ENCODE measurements at places on chromosomes 16 and 17.

DNA sequence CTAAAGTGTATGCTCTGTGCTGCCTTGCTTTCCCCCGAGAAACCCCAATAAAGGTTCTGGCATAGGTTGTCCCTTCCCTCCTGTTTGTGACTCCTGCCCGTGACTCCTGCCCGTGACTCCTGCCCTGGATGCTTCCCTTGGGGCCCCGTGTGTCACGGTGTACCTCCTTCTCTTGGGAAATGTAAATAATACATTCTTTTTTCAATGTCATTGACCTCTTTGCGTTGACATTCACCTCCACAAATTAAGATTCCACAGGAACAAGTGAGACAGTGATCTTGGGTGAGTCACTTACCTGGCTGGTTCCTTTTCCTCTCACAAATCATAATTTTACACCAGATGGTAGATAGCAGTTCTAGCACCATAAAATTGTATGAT is 632 bp downstream of the CCL15 start:
- DNase-seq: no peak

DNA sequence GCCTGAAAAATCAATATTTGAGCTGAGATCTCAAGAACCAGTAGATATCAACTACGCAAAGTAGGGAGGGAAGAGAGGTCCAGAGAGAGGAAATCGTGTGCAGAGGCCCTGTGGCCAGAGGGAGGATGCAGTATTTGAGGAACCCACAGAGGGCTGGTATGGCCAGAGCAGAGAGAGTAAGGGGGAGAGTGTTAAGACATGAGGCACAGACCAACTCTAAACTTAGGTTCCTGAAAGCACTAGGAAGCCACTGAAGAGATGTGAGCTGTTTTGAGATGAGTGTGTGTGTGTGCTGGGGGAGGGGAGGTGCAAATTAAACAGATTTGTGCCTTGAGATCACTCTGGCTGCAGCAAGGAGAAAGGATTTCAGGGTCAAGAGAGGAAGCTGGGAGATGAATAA is 10.9 kb downstream of the SLC13A2 start:
- no peak for DNase-seq

GRCh38 chr16:71843572-71843971 is 2.2 kb upstream of the ATXN1L start:
- DNase-seq: no peak

- no peak for DNase-seq
Measured at GRCh38 chr16:85300406-85300968, 188.2 kb upstream of the CIBAR2 start.

- DNase-seq: no peak
Measured at GRCh38 chr16:80341263-80341662, 199.5 kb upstream of the DYNLRB2 start.

DNA sequence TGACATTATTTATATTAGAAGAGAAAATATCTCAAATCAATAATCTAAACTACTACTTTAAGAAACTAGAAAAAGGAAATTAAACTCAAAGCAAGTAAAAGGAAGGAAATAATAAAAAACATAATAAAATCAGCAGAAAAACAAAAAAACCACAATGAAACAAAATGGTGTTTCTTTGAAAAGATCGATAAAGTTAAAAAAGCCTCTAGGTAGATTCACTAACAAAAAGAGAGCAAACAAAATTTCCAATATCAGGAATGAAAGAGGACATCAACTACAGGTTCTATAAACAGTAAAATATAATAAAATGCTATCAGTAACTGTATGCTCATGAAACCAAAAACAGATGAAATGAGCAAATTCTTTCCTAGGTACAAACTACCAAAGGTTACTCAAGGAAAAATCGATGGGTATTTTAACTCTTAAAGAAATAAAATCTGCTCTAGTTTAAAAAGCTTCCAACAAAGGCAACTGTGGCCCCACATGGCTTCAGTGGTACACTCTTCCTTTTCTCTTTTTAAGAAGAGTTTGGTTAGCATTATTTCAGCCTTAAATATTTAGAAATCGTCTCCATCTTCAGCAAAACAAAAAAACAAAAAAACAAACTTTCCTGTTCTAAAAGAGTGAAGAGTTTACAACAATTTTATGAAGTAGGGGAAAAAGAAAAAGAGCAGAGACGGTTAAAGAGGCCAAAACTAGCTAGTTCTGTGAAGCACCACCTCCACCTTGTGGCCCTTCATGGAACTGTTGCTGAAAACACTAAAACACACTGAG is 102.2 kb downstream of the TRIM37 start:
- peak; percentile 50 for DNase-seq

- DNase-seq: no peak
Measured at GRCh38 chr17:82687375-82687861, 11.1 kb downstream of the RAB40B start.

DNA sequence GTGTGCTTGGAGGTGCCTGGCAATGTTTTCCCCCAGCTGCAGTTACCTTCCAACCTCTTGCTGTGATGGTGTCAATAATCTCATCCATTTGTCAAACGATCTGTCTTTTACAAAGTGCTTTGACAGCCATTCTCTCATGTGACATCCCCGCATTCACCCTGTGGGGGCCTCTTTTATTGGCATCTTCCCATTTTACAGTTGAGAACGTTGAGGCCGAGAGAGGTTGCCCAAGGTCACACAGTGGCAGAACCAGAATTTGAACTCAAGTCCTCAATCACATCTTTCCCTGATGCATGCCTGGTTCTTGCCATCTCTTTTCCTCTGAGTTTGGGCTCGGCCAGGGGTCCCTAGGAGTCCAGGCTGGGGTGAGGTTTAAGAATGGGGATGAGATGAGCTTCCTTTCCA is 1.5 kb downstream of the TAOK2 start:
- no peak for DNase-seq

DNA sequence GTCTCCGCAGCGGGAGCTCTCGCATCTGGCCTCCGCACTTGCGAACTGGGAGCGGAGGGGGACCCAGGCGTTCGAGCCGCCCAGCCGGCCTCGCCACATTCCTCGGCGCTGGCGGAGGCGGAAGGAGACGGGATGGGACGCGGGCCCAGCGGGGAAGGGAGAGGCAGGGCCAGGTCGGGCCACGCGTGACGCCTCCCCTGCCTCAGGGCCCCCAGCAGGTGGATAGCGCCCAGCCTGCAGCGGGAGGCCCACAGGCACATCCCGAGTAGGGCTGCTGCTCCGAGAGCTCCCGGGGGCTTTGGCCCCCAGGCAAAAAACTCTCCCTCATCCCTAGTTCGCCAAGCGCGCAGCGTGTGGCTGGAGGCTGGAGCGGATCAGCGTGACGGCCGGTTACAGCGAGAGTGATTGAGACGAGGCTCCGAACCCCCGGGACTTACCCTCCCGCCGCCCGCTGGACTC is 800 bp downstream of the PLEKHH3 start:
- DNase-seq: no peak

DNA sequence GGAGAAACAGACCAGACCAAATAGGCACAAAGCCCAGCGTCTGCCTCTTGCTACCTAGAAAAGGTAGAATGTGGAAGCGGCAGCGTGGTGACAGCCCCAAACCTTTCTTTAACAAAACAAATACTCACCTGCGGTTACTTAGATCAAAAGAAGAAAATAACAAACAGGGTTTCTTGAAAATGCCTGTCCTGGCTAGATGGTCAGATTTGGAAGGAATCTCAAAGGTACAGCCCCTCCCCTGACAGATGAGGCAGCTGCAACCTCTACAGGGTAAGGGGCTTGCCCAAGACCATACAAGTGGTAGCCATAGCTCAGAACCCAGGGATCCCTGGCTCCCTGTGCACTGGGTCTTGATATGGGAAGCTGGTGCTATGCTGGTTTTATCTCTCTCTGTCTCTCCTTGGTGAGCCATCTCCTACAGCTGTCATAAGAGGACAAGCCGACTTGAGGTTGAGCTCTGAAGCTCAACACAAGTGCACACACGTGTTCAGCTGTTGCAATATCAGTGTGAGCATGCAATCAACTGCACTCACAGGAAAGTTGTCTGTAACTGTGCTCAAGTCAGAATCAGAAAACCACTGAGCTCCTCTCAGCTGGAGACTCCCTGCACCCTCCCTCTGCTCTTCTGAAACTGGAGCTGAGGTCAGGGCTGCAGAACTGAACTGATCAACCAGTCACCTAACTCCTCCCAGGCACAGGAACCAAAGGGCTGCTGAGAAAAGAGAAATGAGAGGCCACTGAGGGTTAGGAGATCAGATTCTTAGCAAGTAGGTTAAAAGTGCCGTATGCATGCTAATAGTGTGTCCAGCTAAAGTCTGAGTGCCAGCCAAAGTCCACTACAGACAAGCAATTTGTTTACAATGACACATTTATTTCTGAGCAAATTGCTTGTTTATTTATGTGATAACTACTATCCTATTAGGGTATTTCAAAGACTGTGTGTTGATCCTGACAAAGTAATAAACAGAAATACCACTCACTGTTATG is 6.1 kb upstream of the RNF157 start:
- DNase-seq: no peak

GRCh38 chr16:57588831-57589230 is 39.6 kb upstream of the ADGRG1 start:
- DNase-seq: no peak

DNA sequence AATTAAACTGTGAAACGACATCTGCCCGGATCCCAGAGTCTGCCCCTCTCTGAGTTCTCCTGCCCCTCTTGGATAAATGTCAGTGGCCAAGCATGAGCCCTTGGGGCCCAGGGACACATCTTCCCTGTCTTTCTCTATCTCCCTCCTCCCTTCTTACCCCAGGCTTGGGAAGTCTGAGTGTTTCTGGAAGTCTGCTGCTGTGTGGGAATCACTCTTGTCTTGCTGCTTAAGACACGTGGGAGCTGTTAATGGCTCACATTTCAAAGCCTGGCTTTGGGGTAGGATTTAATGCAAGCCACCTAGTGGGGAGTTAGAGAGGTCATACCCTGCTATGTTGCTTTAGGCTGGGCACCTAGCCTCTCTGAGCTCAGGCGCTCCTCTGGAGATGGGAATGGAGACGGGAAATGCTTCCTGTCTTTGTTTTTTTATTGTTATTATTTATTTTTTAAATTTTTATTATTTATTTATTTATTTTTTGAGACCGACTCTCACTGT is 218.5 kb upstream of the CIBAR2 start:
- DNase-seq: no peak

- DNase-seq: no peak
Measured at GRCh38 chr17:77320044-77320440, 179.3 kb downstream of the SEC14L1 start.

DNA sequence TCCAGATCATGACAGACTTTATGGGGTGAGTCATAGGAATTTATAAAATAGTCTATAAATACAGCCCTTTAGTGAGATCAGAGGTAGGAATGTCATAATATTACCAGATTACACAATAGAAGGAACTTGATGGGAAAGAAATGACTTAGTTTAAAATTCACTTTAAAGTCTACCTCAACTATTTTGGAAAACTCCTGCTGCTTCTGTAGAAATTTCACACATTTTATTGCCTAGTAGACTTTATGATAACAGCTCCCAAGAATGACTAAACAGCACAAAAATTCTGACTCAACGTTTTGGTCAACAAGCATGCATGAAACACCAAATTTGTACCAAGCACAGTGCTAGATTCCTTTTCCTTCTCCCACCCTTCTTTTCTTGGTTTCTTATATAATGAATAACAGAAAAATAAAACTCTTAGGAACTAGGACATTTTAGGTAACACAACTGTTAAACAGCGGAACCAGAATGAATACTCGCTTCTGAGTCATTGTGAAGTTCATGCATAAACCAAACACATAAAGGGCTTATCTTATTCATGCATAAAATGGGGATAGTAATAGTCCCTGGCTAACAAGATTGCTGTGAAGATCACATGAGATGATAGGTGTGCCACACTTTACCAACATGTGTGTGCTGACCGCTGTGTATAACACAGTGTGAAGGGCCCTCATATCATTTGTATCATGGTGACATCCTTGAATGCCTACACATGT is 243.9 kb downstream of the CDH8 start:
- no peak for DNase-seq

DNA sequence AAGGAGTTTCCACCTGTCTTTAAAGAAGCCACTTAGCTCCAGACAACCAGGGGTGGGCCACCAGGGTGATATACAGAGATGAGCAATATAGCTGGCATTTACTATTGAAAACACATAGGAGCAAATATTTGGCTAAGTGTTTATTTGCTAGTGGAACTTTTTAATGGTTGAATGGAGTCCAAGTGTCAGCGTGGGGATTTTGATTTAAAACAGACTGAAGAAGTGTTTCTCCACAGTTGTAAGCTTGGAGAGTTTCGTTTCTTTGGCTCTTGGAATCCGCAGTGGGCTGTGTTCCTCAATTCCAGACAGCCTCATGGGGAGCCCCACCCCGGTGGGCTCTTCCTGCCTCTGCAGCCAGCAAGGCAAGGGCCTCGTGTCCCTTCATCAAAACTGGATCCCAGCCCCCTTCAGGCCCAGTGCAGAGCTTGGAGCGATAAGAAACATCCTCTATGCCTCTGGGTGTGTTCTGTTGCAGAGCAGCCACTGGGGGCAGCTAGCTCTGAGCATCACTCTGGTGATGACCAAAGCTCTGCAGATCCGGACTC is 36.1 kb downstream of the NOG start:
- DNase-seq: no peak
